ENCODE measurements at places on chromosomes 3 and 15. TPM values are rescaled to one million over a fixed set of nuclear protein-coding genes. Genes with fewer than 3 reads are reported as not detected.
A peak's percentile ranks its signal among the peaks of the same experiment; 100 is the strongest.

The TLR9 gene
- not detected for total RNA-seq

The SYNPR gene
- not detected for total RNA-seq

The GRIP2 gene
- 1.4 TPM for total RNA-seq

GRCh38 chr15:58538225-58538727, 106.5 kb downstream of the LIPC start:
- H3K27me3 ChIP-seq, result peaks cover 70% of the 10 kb centered on the region
- no peaks in the 10 kb centered on the region for H3K36me3 ChIP-seq
- DNase-seq, result no peak
- no peak overlapping the region for H3K4me3 ChIP-seq
- H3K27ac ChIP-seq, result no peak overlapping the region

- DNase-seq, result no peak
- H3K36me3 ChIP-seq, result no peaks in the 10 kb centered on the region
- H3K27me3 ChIP-seq, result no peaks in the 10 kb centered on the region
- no peak overlapping the region for H3K27ac ChIP-seq
- no peak overlapping the region for H3K4me3 ChIP-seq
- H3K4me1 ChIP-seq, result no peaks in the 10 kb centered on the region
Measured at GRCh38 chr3:193928354-193929209, 207.4 kb upstream of the HES1 start.

DNA sequence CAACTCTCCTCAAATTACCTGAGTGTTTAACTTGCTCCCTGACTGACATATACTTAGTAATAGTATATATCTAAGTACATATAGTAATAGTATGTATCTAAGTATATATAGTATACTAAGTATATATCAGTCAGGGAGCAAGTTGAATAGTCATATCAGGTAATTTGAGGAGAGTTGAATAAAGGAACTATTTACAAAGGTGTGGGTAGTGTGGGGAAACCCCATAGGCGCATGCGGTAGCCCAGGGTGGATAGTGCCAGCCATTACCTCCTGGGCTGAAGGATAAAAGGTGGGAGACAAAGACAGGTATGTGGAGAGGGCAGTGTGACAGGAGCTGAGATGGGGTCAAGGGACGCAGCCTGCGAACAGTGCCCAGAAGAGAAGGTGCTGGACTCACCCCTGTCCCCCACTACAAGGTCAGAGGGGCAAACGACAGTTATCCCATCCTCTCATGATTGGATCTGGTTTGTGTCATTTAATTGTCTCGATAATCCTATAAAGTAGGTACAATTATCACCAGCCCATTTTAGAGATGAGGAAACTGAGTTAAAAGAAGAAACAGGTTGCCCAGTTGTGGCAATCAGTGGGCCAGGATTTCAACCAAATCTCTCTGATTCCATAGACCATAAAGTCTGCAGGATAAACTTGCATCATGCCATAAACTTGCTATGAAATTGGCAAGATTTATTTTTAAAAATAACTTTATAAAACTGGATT, 34.1 kb upstream of the TPM1 start:
- DNase-seq, result no peak
- H3K4me3 ChIP-seq, result no peak overlapping the region
- no peaks in the 10 kb centered on the region for H3K27me3 ChIP-seq
- H3K4me1 ChIP-seq, result peaks cover 10% of the 10 kb centered on the region
- H3K27ac ChIP-seq, result no peak overlapping the region

- no peaks in the 10 kb centered on the region for H3K27me3 ChIP-seq
- H3K27ac ChIP-seq, result no peak overlapping the region
- H3K4me1 ChIP-seq, result peaks cover 16% of the 10 kb centered on the region
- H3K4me3 ChIP-seq, result no peak overlapping the region
Measured at GRCh38 chr3:53169832-53170324, 8.9 kb downstream of the PRKCD start.

GRCh38 chr15:68384451-68385239, 47.3 kb downstream of the ITGA11 start:
- DNase-seq, result peak; percentile 97
- H3K4me3 ChIP-seq, result no peak overlapping the region
- no peaks in the 10 kb centered on the region for H3K27me3 ChIP-seq
- H3K36me3 ChIP-seq, result peaks cover 77% of the 10 kb centered on the region
- peaks cover 49% of the 10 kb centered on the region for H3K4me1 ChIP-seq
- peak overlapping the region; percentile 79 for H3K27ac ChIP-seq

- H3K27me3 ChIP-seq, result no peaks in the 10 kb centered on the region
- H3K4me3 ChIP-seq, result no peak overlapping the region
- H3K4me1 ChIP-seq, result no peaks in the 10 kb centered on the region
Measured at GRCh38 chr15:29050870-29051269, 165.1 kb downstream of the APBA2 start.

DNA sequence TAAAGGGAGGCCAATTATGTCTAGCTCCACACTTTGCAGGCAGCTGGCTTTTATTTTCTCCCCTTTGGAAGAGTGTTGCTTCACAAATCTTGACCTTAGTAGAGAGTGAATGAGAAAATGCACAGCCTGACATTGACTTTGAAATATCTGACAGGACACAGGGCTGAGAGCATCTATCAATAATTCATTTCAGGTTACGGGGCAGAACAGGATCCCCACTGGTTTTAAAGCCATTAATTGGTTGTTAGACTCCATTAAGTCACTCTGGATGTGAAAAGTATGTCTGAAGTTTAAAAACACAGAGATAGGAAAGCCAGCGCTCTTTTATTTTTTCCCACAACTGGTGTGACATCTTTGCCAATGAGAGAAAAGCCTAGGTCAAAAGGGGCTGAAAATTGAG, 251.9 kb upstream of the TMC3 start:
- H3K27me3 ChIP-seq, result no peaks in the 10 kb centered on the region
- no peaks in the 10 kb centered on the region for H3K36me3 ChIP-seq

- no peaks in the 10 kb centered on the region for H3K27me3 ChIP-seq
- H3K4me3 ChIP-seq, result no peak overlapping the region
- no peak for DNase-seq
- H3K27ac ChIP-seq, result no peak overlapping the region
Measured at GRCh38 chr3:128884992-128885391, 5.6 kb downstream of the ACAD9 start.

DNA sequence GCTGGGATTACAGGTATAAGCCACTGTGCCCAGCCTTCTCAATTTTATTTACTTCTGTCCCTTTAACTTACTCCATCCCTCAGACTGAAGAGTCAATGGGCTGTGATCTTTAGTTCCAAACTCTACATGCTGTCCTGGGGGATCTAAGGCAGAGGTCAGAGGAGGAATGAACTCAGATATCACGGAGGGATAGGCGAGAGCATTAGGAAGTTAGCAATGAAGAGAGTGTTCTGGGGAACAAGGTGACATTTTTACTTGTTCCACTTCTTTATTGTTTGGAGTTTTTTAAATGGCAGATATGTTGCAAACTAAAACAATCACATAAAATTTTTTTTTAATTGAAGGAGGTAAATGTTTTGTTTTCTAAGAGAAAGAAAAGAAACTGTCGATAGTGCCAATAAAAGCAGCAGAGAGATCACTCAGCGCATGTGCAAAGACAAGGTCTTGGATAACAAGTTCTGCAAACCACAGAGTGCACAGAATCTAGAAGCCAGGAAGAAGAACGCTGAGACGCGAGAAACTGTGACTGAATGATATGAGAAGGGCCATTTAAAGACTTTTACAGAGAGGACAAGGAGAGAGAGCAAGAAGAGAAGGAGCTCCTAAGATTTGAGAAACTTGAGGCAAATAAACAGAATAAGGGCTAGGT, 10.8 kb upstream of the CA12 start:
- H3K36me3 ChIP-seq, result no peaks in the 10 kb centered on the region
- no peak overlapping the region for H3K27ac ChIP-seq
- peak; percentile 66 for DNase-seq
- peak overlapping the region; percentile 35 for H3K4me3 ChIP-seq
- peaks cover 10% of the 10 kb centered on the region for H3K4me1 ChIP-seq

DNA sequence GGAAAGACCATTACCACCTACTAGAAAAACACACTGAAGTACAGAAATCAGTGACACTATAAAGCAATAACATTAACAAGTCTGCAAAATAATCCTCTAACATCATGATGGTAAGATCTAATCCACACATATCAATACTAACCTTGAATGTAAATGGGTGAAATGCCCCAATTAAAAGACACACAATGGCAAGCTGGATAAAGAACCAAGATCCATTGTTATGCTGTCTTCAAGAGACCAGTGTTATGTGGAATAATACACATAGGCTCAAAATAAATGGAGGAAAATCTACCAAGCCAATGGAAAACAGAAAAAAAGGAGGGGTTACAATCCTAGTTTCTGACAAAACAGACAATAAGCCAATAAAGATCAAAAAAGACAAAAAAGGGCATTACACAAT, 13.5 kb downstream of the OR5K3 start:
- H3K4me1 ChIP-seq, result no peaks in the 10 kb centered on the region
- no peaks in the 10 kb centered on the region for H3K27me3 ChIP-seq
- H3K4me3 ChIP-seq, result no peak overlapping the region
- no peak for DNase-seq
- no peak overlapping the region for H3K27ac ChIP-seq
- no peaks in the 10 kb centered on the region for H3K36me3 ChIP-seq

DNA sequence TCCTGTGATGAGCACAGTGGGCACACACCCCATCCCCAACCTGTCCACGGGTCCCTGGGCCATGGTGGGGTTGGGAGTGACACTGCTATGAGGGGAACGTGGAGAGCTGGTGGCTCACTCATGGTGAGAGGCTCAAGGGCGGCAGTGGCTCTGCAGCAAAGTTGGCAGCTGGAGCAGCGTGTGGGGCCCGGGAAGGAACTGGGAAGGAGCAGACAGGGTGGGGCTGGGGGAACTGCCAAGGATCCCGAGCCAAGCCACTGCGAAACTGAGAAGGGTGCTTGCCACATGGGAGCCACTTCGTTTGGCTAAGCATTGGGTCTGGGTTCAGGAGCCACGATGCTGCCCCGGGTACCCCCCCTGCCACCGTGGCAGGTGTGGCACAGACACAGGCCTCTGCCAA, 80.1 kb downstream of the SNRK start:
- no peak overlapping the region for H3K4me3 ChIP-seq
- H3K36me3 ChIP-seq, result no peaks in the 10 kb centered on the region
- H3K4me1 ChIP-seq, result no peaks in the 10 kb centered on the region
- H3K27ac ChIP-seq, result no peak overlapping the region

GRCh38 chr3:129793942-129794310, 99.6 kb downstream of the TMCC1 start:
- no peaks in the 10 kb centered on the region for H3K36me3 ChIP-seq
- H3K27me3 ChIP-seq, result no peaks in the 10 kb centered on the region
- no peak overlapping the region for H3K27ac ChIP-seq
- no peak overlapping the region for H3K4me3 ChIP-seq
- no peak for DNase-seq
